Body of pancreas (tissue), 4 donors: ENCODE measurements at places on chromosomes 2 and 18. TPM values are rescaled to one million over a fixed set of nuclear protein-coding genes. Genes with fewer than 3 reads are reported as not detected.

DNA sequence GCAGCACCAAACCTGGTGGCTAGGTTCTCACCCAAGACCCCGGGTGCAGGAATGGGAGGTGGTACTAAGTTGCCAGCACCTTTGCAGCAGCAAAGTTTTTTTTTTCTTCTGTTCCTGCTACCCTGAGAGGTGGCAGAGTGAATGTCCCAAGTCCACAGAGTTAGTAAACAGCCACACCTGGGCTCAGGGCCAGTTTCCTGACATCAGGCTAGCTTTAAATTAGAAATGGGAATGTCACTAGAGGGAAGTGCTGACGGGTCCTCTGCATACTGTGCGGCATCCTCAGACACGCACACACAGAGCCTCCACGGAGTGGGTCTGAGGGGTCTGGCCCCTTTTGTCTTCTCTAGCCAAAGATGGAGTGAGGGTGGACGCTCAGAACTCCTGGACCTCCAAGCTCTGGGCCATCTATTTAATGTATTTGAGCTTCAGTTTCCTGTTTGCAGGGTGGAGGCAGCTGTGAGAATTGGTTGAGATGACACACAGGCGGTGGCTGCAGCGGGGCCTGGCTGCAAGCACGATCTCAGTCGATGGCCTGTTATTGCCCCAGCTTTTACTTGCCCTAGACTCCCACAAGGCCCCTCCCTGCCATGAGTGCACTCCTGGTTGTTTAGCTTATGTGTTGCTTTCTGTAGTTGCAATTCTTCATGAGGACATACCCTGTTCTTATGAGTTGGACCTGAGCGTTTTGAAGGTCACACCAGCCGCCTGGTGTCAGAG lies 751.4 kb upstream of the HS6ST1 start:
- DNase-seq: peak; percentile 57

GRCh38 chr2:133360882-133361281 lies 207.4 kb downstream of the NCKAP5 start:
- DNase-seq: no peak

HIBCH gene
- 21.3 TPM for total RNA-seq

- no peak for DNase-seq
These were observed 147.2 kb downstream of the ETAA1 start for GRCh38 chr2:67544286-67544685.

GRCh38 chr2:120863146-120863545 lies 127.5 kb downstream of the GLI2 start:
- no peak for DNase-seq
